Stimulated activated CD4-positive, alpha-beta T cell treated with anti-CD3 and anti-CD28 coated beads, Interleukin-1b, Interleukin-23, amount 100 ng/mL, for 1 hour (primary cell): ENCODE measurements at places on chromosomes 16 and 17.

DNA sequence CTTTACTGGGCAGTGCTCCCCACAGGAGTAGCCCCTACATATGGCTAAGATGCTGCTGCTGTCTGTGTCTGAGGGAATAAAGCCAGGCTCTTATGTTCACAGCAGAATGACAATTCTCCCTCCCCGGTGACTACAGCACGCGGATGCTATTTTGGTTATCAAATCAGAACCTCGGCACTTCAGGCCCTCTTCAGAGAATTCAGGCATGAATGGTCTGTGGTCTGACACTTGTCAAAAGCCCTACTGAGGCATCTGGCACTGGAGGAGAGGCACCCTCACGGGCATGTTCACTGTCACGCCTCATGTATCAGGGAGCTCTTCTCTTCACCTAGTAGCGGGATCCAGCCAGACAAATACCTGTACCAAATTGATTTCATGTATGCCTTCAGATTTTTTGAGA is 30.4 kb downstream of the KIAA0513 start:
- DNase-seq, result no peak

- no peak for DNase-seq
Measured at GRCh38 chr17:54864636-54865356, 35.9 kb upstream of the TOM1L1 start.

DNA sequence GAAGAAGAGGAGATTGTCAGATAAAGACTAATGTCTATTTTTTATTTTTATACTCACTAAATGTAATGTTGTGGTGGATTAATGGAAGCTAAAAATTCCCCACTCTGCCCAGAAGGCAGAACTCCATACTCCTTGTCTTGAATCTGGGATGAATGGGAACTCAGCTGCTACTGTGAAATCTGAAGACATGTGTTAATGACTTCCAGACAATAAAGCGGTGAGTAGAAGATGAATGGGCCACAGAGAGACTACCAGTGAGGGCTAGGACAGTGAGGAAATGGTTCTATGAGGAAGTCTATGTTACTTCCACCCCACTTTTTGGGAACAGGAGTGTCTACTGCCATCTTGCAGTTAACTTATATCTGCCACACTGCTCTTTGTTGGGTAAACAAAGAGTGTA is 726.9 kb downstream of the CDH8 start:
- no peak for DNase-seq

GRCh38 chr17:57649731-57650484 is 95.2 kb downstream of the CCDC182 start:
- DNase-seq, result no peak

DNA sequence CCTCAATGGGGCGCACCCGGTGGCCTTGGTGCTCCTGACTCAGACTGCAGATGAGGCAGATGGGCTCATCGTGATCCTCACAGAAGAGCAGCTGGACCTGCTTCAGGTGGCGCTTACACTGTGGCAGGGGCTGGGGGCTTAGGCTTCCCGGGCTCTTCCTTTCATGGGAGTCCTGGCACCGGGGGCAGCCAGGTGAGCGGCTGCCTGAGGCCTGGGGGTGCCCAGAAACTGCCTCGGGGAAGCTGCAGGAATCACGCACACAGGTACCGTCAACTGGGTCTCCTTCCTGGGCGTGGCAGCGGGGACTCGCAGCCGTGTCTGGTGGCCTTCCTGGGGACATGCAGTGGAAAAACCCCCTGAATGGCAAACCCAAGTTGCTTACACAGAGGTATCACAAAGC is 7.0 kb downstream of the MEFV start:
- DNase-seq, result no peak

GRCh38 chr16:85451641-85452363 is 161.3 kb upstream of the GSE1 start:
- DNase-seq, result no peak
